ENCODE measurements at places on chromosomes 6 and 20.
A peak's percentile ranks its signal among the peaks of the same experiment; 100 is the strongest.

- no peak for DNase-seq
These were observed 348.8 kb upstream of the SPTLC3 start for GRCh38 chr20:12659942-12660341.

- DNase-seq: no peak
These were observed 190.5 kb downstream of the FNDC1 start for GRCh38 chr6:159359581-159360297.

- DNase-seq: no peak
These were observed 11.8 kb upstream of the BPIFB6 start for GRCh38 chr20:33019465-33020277.

GRCh38 chr20:46740214-46740609, 30.8 kb downstream of the SLC2A10 start:
- DNase-seq: no peak

- no peak for DNase-seq
These were observed 8.4 kb upstream of the SGK2 start for GRCh38 chr20:43550456-43550855.

- DNase-seq: no peak
These were observed 262.3 kb upstream of the SOX4 start for GRCh38 chr6:21331235-21331634.

- DNase-seq: peak; percentile 62
These were observed 14.2 kb downstream of the SLC22A23 start for GRCh38 chr6:3442431-3443220.

DNA sequence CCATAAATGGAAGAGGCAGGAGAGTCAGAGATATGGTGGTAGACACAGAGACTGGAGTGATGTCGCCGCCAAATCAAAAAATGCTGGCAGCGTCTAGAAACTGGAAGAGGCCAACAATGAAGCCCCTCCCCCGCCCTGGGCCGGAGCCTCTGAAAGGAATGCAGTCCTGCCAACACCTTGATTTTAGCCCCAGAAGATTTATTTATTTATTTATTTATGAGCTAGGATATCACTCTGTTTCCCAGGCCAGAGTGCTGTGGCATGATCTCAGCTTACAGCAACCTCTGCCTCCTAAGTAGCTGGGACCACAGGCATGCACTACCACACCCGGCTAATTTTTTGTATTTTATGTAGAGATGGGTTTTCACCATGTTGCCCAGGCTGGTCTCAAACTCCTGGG, 82.6 kb upstream of the CCDC167 start:
- peak; percentile 63 for DNase-seq

DNA sequence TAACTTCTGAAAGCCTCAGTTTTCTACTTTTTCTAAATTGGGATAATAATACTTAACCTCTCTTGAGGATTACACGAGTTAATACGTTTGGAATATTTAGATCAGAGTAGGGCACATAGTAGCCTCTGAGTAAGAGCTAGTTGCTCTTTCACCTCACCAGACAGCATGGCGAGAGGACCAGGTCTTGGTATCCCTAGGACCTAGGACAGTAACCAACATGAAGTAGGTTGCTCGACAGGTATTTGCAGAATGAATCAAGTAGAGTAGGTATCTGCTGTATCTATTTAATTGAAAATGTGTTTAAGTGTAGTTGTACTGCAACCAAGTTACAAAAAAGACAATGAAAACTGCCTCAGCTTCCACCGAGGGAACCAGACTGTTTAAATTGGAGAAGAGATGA, 1.4 kb downstream of the CDC5L start:
- DNase-seq: no peak

DNA sequence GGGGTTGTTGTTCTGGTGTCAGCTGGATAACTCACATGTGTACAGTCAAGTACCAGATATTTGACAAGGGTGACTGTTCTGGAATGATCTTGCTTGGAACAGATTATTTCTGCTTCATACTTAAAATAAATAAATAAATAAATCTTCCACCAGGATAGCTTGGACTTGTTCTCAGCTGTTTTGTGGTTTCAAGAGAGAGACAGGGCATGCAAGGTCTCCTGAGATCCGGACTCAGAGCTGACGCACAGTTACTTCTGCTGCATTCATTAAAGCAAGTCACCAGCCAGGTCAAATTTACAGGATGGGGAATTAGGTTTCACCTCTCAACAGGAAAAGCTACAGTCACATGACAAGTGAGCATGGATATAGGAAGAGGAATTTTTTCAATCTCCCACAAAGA, 285.0 kb upstream of the SPTLC3 start:
- DNase-seq: no peak

GRCh38 chr6:20172842-20173456, 39.3 kb downstream of the MBOAT1 start:
- DNase-seq: no peak

DNA sequence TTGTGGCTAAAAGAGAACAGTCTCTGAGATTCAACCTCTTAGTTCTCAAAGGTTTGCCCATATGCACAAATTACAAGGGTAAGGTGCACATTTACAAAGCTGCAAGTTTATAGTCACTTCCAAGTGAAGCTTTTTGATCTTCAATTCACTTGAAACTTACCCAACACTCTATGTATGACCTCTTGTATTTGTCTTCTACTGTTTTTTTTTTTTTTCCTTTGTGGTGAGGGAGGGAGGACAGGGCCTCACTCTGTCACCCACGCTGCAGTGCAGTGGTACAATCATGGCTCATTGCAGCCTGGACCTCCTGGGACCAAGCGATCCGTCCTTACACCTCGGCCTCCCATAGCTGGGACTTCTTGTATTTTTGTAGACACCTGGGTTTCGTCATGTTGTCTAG, 4.5 kb upstream of the FOXO3 start:
- no peak for DNase-seq

DNA sequence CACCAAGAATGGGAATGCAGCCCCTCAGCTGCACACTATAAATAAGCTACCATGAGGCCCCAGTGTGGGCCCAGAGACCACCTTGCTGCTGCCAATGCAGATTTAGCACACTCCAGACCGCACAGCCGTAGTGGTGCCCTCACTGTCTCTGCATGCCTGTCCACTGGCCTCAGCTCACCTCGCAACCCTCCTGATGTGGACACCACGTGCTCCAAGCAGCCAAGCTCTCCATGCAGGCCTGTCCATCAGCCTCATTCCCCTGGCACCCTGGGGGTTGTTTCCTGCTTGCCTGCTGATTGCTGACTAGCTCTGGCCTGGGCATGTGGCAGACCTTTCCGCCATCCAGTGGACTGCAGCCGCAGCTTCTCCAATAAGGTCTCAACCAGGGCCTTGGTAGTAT, 36.2 kb downstream of the ZBTB9 start:
- no peak for DNase-seq

DNA sequence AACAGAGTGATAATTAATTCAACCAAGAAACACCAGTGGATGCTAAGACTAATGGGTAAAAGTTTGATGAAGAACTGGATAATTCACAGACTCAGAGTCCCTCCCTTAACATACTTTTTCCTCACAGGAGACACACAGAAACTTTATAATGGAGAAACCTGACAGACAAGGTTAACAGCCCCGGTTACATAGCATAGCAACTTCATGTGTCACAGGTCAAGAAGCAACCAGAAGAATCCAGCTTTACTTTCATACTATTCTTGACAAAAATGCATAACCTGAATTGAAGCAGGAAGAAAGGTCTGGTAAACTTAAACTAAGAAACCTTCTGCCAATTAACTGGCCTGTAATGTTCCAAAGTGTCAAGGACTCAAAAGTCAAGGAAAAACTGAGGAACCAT, 375.9 kb downstream of the RNF144B start:
- DNase-seq: no peak

DNA sequence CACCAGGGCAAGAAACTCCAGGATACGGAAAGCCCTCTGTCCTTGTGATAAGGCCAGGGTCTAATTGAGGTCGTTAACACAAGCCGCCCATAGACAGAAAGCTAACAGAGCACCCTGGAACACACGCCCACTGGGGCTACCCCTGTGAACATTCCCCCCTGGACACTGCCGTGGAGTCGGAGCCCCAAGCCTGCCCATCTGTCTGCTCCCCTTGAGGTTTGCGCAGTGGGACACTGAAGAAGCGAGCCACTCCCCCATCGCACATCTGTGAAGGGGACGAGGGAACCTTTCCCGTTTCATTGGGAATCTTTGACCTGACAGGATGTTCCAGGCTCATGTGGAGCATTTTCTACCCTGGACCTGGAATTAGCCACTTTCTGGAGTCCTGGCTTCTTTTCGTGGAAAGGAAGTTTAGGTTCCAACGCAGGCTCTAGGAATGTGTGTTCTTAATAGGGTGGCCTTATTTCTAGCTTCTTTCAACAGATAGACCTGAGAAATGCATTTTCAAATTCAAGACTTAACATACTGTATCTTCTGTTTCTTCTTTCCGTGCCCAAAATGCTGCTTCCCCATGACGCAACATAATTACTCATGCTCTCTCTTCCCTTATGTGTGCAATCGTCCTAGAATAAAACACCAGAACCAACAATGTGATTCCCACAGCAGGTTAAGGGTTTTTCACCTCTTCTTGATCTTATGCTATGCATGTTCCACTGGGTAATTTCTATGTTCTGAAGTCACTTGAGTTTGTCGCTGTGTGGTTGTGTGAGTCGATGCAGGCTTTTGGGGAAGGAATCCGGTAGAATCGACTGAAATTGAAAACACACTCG, 161.1 kb downstream of the ERMARD start:
- DNase-seq: no peak

- no peak for DNase-seq
These were observed 29.7 kb upstream of the NHSL1 start for GRCh38 chr6:138528956-138529355.
